Naive thymus-derived CD4-positive, alpha-beta T cell (primary cell): ENCODE measurements at places on chromosomes 3 and 15. TPM values are rescaled to one million over a fixed set of nuclear protein-coding genes. Genes with fewer than 3 reads are reported as not detected.

Gene ACY1
- total RNA-seq: 10.2 TPM

Gene LTK
- 0.31 and 0.53 TPM in 2 replicates for total RNA-seq

Gene ITGA11
- 0.03 TPM for total RNA-seq

Gene KLHL25
- 4.6 and 5.5 TPM in 2 replicates for total RNA-seq

Gene SPRED1
- 0.07 TPM in 1 of 2 replicates, not detected in the other for total RNA-seq

Gene FLNB
- total RNA-seq: 47.6 TPM

Gene C3orf62
- 10.9 TPM for total RNA-seq

Gene HYAL1
- 0.24 TPM in 1 of 2 replicates, not detected in the other for total RNA-seq

Gene PLA2G4E
- not detected for total RNA-seq

Gene FOXL2NB
- total RNA-seq: not detected in 2 replicates

Gene WNT5A
- total RNA-seq: 0.36 TPM in 1 of 2 replicates, not detected in the other

Gene EXD1
- total RNA-seq: not detected

Gene KBTBD12
- total RNA-seq: not detected

Gene KIF23
- total RNA-seq: not detected

Gene IQCH
- total RNA-seq: 0.72 TPM

Gene TNFAIP8L3
- total RNA-seq: not detected

Gene PRR20G
- total RNA-seq: not detected
